Activated CD4-positive, CD25-positive, alpha-beta regulatory T cell (primary cell): ENCODE measurements at places on chromosomes 13 and 19.

DNA sequence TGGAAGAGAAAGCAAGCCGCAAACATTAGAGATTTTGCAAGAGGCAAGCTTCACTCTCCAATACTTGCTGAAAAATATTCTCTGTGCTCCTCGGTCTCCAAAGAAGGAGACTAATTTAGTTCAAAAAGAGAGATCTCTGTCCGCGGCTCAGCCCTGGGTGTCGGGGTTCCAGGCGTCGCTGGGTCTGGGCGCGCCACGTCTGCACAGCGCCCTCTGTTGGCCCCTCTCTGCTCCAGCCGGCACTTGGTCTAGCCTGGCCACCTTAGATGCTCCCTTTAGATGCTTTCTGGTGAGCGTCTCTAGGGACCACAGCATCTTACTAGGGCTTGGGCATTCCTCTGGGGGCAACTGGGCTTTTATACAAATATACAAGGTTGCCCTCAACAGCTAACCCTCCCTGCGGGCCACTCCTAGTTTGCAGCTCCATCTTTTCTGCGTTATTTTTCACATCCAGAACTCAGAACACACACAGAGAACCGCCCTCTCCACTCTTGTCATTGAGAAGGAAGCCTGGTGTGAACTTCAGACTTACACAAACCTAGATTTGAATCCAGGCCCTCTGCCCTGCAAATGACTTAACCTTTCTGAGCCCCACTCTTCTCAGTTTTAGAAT, 78.3 kb downstream of the CYSLTR2 start:
- peak; percentile 33 for DNase-seq

DNA sequence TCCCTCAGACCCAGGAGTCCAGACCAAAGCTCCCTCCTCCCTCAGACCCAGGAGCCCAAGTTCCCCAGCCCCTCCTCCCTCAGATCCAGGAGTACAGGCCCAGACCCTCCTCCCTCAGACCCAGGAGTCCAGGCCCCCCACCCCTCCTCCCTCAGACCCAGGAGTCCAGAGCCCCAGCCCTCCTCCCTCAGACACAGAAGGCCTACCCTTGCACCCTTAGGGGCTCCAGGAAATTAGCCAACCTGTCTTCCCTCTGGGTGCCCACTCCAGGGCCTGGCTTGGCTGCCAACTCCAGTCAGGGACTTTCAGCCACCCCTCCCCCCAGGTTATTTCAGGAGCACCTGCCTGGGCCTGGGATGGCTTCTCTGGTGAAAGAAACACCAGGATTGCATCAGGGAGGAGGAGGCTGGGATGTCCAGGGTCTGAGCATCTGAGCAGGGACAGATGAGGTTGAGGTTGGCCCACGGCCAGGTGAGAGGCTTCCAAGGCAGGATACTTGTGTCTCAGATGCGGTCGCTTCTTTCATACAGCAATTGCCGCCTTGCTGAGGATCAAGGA, at the start of gene FGF21:
TSS of gene FGF21 (plus strand) at position 441 of the 558 bp plus-strand sequence. CDS start 713 bp downstream, outside the sequence.
- no peak for DNase-seq

DNA sequence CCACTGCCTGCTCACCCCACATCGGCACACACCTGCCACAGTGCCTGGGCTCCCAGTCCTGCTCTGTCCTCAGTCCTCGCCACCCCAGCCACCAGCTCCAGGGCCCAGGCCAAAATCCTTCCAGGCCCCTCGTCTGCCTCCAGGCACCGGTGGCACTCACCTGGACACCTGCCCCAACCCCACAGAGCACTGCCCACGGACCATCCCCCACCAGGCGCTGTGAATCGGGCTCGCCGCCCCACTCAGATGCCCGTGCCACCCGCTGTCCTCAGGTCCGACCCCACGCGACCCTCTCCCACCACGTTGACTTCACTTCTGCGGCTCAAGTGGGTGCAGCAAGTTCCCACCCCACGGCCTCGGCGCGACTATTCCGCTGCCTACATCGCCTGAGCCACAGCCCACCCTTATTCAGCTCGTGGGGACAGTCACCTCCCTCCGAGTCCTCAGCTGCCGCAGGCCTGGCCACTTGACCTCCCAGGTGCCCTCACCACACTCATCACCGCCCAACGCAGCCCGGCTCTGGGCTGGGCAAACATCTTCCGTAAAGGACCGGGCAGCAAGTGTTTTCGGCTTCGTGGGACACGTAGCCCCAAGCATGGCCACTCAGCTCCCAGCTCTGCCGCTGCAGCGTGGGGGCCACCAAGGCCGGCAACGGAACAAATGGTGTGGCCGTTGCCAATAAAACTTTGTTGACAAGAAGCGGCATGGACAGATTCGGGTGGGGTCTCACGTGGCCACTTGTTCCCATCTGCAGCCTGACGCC, 5.7 kb downstream of the PIP5K1C start:
- DNase-seq: no peak

DNA sequence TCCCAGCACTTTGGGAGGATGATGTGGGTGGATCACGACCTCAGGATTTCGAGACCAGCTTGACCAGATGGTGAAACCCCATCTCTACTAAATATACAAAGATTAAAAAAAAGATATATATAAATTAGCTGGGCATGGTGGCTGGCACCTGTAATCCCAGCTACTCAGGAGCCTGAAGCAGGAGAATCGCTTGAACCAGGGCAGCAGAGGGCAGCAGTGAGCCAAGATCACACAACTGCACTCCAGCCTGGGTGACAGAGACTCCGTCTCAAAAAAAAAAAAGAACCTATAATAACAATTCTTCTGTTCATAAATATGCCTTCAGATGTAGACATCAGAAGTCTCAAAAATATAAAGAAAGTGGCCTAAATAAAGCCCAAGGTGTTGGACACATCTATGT, 7.6 kb downstream of the ZNF737 start:
- DNase-seq: no peak

DNA sequence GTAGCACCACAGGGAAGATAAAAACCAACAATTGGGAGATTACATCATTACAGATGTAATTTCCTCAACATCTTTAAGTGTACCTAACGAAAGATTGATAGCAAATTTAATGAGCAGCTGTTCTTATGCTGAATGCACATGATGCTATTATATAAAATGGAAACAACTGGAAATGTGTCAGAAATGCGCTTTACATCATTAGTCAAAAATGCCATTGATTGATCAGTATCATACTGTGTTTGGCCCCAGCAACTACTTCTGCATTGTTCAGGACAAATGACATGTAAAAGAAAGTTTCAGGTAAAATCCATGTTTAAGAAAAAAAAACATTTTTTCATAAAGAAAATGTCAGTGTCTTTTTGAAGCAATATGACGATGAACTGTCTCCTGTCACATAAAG, 625.5 kb upstream of the MIR17HG start:
- DNase-seq: no peak

DNA sequence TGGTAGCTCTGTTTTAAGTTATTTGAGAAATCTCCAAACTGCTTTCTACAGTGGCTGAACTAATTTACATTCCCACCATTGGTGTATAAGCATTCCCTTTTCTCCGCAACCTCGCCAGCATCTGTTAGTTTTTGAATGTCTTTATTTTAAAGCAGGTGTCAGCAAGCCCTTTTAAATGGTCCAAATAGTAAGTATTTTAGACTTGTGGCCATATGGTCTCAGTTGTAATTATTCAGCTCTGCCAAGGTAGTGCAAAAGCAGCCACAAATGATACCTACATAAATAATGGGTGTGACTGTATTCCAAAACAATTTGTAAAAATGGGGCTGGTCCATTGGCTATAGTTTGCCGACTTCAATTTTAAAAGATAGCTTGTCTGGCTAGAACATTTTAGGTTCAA, 58.7 kb upstream of the TMTC4 start:
- DNase-seq: no peak

GRCh38 chr13:20348645-20349408, 116.7 kb upstream of the GJB6 start:
- no peak for DNase-seq

DNA sequence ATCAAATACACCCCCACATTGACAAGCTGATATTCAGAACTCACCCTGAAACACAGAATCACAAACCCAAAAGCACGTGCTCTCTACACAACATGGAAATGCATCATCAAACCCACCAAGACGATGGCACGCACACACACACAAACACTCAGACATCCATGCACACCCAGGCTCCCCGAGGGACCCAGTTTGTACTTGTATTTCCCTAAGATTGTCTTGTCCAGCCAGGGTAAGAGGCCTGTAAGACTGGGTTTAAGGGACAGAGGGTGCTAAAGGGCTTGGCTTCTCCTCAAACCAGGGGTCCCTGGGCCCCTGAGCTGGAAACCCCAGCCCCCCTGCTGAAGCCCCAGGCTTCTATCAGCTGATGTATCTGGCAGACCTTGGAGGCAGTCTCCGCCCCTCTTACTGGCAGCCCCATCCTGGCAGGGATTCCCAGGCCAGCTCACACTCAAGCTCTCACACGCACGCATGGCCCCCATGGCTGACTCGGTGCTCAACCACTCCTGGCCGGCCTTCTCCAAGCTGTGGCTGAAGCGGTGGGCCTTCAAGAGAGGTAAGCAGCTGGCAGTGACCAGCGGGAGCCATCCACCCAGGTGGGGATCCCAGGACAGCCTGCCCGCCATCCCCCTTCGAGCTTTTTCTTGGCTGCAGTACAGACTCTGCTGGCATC, 6.5 kb downstream of the ARHGEF18 start:
- DNase-seq: no peak

DNA sequence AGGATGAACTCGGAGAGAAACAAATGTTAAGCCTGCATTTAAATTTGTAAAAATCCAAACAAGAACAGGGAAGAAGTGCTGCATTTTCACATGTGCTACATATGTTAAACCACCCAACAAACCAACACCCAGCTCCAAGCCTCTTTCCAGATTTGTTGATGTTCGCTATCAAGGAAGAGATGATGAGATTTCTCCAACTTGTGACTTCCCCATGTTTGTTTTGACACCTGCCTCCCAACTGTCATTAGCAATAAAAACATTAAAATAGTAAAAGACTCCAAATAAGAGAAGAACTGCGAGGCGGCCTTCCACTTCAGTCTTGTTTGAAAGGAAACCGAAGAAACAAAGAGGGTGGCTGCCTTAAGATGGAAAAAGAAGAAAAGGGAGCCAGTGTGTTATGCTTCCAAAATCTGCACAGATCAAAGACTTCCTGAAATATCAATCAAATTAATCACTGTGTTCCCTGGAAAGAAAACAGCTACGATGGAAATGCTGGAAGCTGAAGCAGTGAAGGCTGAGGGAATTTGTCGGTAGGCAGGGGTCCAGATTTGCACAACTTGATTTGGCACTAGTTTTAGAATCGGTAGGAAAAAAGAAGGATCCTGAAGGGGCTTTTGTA, 14.0 kb upstream of the GGACT start:
- no peak for DNase-seq

GRCh38 chr13:45886466-45886865, 34.9 kb upstream of the SIAH3 start:
- DNase-seq: no peak

GRCh38 chr13:88648598-88649373, 977.6 kb downstream of the SLITRK5 start:
- no peak for DNase-seq

GRCh38 chr13:29535663-29536655, 59.5 kb downstream of the SLC7A1 start:
- no peak for DNase-seq

GRCh38 chr13:48356750-48357149, 53.2 kb downstream of the RB1 start:
- DNase-seq: no peak

GRCh38 chr13:95193509-95194230, 107.6 kb downstream of the ABCC4 start:
- no peak for DNase-seq

- DNase-seq: no peak
These were observed 268.4 kb downstream of the FOXO1 start for GRCh38 chr13:40398065-40398464.

DNA sequence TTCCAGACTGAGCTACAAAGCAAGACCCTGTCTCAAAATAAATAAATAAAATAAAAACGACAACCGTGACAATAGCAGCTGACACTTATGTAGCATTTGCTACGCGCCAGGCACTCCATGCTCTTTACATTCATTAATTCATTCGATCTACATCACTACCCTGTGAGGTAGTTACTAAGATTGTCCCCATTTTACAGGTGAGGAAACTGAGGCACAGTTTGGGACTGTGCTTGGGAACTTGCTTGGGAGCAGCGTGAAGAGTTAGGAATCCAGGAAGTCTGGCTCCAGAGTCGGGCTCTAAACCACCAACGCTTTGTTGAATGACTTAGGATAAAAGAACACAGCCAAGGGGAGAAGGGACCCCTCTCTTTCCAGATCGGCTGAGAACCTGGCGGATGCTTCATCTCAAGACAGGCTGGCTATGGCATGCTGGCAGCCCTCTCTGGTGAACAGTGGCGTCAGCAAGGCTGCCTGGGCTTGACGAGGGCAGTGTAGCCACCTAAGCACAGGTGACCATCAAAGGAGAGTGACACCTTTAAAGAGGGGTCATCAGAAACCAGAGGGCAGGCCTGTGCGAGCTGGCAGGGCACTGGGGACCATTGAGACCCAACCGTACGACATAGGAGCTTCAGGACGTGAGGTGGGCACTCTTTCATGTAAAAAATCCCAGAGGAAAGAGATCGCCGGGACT, 591 bp downstream of the DOHH start:
- no peak for DNase-seq

- no peak for DNase-seq
These were observed 4.4 kb downstream of the TNFRSF19 start for GRCh38 chr13:23574421-23575145.

GRCh38 chr19:20444202-20444885, 121.2 kb downstream of the ZNF737 start:
- DNase-seq: no peak

DNA sequence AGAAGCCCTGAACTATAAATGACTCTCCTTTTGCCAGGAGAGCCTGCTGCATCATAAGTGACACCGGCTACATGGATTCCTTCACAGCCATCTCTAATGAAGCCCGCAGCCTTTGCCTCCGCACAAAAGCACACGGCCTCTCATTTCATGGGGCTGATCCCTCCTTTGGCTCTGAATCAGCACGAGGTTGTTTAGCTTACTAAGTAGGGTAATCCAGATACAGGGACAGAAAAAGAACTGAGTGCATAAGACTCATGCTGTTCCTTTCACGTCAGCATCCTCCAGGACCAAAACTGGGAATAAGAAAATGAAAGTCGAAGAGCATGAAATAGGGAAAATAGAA, 136.3 kb downstream of the DCT start:
- DNase-seq: no peak

- no peak for DNase-seq
These were observed 912 bp downstream of the GRK1 start for GRCh38 chr13:113667771-113668490.
